ENCODE measurements at places on chromosomes 2 and 18. TPM values are rescaled to one million over a fixed set of nuclear protein-coding genes. Genes with fewer than 3 reads are reported as not detected.

Gene EFHD1
- 211 TPM for total RNA-seq

Gene SNORC
- 0.41 TPM for total RNA-seq

Gene SLC5A7
- not detected for total RNA-seq

Gene TRIM43
- not detected for total RNA-seq

Gene LOXHD1
- 0.27 TPM for total RNA-seq

Gene AP1S3
- total RNA-seq, result 0.95 TPM

Gene KRTCAP3
- 0.68 TPM for total RNA-seq

Gene KCNG3
- not detected for total RNA-seq

Gene GPR35
- total RNA-seq, result 5.8 TPM

Gene PTPRN
- total RNA-seq, result not detected

Gene RND3
- 119 TPM for total RNA-seq

Gene CYRIA
- 12.5 TPM for total RNA-seq

DNA sequence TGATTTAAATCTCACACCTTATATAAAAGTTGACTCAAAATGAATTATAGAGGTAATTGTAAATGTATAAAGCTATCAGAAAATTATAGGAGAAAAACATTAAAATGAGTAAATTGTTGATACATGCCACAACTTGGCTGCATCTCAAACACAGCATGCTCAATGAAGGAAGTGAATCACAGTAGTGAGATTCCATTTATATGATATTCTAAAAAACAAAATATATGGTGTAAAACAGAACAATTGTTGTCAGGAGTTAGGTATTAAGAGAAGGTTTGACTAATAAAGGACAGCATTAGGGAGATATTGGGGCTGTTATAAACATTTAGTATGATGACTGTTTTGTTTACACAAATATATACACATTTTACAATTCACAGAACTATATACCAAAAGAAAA, 356.6 kb upstream of the CELF4 start:
- no peaks in the 10 kb centered on the region for H3K27me3 ChIP-seq
- no peak overlapping the region for H3K4me3 ChIP-seq
- DNase-seq, result no peak
- H3K4me1 ChIP-seq, result no peaks in the 10 kb centered on the region
- no peaks in the 10 kb centered on the region for H3K36me3 ChIP-seq

DNA sequence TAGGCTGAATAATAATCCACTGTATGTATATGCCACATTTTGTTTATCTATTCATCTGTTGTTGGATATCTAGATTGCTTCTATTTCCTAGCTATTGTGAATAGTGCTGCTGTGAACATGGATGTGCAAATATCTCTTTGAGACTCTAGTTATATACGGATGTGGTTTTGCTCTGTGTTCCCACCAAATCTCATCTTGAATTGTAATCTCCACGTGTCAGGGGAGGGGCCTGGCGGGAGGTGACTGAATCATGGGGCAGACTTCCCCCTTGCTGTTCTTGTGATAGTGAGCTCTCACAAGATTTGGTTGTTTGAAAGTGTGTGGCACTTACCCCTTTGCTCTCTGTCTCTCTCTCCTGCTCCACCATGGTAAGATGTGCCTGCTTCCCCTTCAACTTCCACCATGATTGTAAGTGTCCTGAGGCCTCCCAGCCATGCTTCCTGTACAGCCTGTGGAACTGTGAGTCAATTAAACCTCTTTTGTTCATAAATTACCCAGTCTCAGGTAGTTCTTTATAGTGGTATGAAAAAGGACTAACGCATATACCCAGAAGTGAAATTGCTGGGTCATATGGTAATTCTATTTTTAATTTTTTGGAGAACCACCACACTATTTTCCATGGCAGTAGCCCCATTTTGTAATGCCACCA, 86.1 kb upstream of the UPP2 start:
- no peaks in the 10 kb centered on the region for H3K4me1 ChIP-seq
- H3K4me3 ChIP-seq, result no peak overlapping the region
- H3K27ac ChIP-seq, result no peak overlapping the region
- no peaks in the 10 kb centered on the region for H3K36me3 ChIP-seq
- H3K27me3 ChIP-seq, result no peaks in the 10 kb centered on the region

GRCh38 chr2:86464652-86465051, 23.5 kb downstream of the KDM3A start:
- H3K4me1 ChIP-seq, result peaks cover 12% of the 10 kb centered on the region
- no peak for DNase-seq
- H3K27ac ChIP-seq, result no peak overlapping the region
- H3K27me3 ChIP-seq, result no peaks in the 10 kb centered on the region

- H3K4me1 ChIP-seq, result no peaks in the 10 kb centered on the region
- H3K27ac ChIP-seq, result no peak overlapping the region
- no peak for DNase-seq
- H3K36me3 ChIP-seq, result no peaks in the 10 kb centered on the region
Measured at GRCh38 chr18:43751203-43751602, 473.9 kb upstream of the SYT4 start.

GRCh38 chr18:48321536-48321935, 87.6 kb downstream of the ZBTB7C start:
- DNase-seq, result no peak
- no peaks in the 10 kb centered on the region for H3K4me1 ChIP-seq
- no peak overlapping the region for H3K27ac ChIP-seq
- no peak overlapping the region for H3K4me3 ChIP-seq
- H3K27me3 ChIP-seq, result no peaks in the 10 kb centered on the region
- no peaks in the 10 kb centered on the region for H3K36me3 ChIP-seq

DNA sequence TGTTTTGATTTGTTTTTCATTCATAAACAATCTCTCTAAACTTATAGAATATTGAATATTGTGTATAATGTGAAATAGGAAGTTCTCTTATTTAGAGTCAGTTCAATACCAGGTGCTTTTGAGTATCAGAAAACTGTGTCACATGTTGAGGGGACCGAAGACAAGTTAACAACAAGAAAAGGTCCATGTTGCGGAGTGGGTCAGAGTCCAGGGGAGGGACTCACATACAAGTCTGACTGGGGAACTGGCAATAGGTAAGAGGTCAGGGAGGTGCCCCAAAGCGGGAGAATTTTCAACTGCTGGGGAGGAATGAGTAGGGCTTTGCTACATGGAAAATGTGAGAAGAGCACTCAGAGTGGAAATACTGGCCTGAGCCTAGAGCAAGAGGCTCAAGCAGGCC, 19.8 kb upstream of the BCL11A start:
- no peaks in the 10 kb centered on the region for H3K27me3 ChIP-seq
- no peak overlapping the region for H3K4me3 ChIP-seq
- no peak overlapping the region for H3K27ac ChIP-seq
- DNase-seq, result no peak
- H3K4me1 ChIP-seq, result peaks cover 8% of the 10 kb centered on the region

- no peak overlapping the region for H3K4me3 ChIP-seq
- H3K36me3 ChIP-seq, result no peaks in the 10 kb centered on the region
- peaks cover 18% of the 10 kb centered on the region for H3K4me1 ChIP-seq
- H3K27me3 ChIP-seq, result no peaks in the 10 kb centered on the region
- no peak for DNase-seq
Measured at GRCh38 chr2:45263147-45263546, 253.9 kb upstream of the SIX2 start.

DNA sequence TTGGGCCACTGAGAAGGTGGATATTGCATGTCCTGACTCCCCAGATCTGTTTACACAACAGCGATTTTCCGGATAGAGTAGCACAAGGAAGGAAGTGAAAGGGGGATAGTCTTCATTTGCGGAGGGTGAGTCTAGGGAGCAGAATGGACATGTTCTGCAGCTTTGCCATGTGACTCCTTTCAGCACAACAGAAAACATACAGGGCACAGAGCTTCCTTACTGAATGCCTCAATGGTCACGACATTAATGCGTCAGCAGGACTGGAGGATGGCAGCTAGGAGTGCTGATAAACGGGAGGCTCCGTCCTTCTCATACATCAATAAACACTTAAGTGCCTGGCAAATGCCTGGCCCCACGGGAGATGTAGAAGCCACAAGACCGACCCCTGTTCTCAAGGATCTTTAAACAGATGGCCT, 163.0 kb downstream of the FAM210A start:
- no peak for DNase-seq
- H3K4me3 ChIP-seq, result no peak overlapping the region
- no peak overlapping the region for H3K27ac ChIP-seq
- no peaks in the 10 kb centered on the region for H3K27me3 ChIP-seq

DNA sequence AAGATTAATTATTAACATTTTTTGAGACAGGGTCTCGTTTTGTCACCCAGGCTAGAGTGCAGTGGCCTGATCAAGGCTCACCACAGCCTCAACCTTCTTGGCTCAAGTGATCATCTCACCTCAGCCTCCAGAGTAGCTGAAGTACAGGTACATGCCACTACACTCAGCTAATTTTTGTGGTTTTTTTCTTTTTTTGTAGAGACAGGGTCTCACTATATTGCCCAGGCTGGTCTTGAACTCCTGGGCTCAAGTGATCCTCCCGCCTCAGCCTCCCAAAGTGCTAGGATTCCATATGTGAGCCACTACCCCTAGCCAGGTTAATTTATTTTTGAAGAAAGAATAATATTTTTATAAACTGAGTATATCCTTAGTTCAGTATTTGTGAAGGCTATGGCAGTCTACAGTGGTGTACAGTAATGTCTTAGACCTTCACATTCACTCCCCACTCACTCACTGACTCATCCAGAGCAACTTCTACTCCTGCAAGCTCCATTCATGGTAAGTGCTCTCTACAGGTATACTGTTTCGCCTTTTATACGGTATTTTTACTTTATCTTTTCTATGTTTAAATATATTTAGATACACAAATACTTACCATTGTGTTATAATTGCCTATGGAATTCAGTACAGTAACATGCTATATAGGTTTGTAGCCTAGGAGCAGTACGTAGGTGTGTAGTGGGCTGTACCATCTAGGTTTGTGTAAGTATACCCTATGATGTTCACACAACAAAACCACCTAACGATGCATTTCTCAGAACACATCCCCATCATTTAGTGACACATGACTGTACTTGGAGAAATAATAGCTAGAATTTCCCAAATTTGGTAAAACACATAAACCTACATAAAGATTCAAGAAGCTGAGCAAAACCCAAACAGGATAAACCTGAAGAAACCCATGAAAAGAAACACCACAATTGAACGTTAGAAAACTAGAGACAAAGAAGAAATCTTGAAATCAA, 38.6 kb downstream of the MGAT4A start:
- H3K36me3 ChIP-seq, result no peaks in the 10 kb centered on the region
- no peak overlapping the region for H3K4me3 ChIP-seq
- H3K27me3 ChIP-seq, result no peaks in the 10 kb centered on the region
- no peak overlapping the region for H3K27ac ChIP-seq
- no peak for DNase-seq

DNA sequence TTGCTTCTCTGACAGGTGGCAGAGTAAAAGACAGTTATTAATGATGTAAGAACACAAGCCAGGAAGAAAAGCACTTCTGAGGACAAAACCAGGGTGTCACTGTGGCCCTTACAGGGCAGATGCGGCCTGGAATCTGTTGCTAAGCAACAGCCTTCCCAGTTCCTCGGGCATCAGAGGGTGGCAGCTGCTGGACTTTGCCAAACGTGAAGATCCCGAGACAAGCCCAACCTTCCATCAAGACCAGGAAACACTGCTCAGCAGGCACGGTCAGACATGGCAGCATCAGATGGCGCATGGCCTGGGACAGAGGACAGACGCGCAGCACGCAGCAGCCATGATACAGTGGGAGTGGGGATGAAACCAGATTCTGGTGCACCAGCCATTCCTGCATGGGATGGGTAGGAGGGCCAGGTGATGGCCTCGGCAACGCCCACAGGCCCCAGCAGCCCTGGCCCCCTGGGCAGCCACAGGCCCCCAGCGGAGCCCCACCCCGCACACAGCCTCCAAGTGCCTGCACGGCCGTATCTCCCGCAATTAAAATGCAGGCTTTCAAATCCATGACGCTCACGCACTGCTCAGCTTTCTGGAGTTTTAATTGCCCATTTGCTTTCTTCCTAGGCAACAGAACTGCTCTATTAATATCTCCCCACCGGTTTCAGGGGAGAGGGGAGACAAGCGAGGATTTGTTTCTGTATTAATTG, 89.0 kb downstream of the EIPR1 start:
- no peaks in the 10 kb centered on the region for H3K27me3 ChIP-seq
- H3K36me3 ChIP-seq, result no peaks in the 10 kb centered on the region
- H3K4me1 ChIP-seq, result no peaks in the 10 kb centered on the region

DNA sequence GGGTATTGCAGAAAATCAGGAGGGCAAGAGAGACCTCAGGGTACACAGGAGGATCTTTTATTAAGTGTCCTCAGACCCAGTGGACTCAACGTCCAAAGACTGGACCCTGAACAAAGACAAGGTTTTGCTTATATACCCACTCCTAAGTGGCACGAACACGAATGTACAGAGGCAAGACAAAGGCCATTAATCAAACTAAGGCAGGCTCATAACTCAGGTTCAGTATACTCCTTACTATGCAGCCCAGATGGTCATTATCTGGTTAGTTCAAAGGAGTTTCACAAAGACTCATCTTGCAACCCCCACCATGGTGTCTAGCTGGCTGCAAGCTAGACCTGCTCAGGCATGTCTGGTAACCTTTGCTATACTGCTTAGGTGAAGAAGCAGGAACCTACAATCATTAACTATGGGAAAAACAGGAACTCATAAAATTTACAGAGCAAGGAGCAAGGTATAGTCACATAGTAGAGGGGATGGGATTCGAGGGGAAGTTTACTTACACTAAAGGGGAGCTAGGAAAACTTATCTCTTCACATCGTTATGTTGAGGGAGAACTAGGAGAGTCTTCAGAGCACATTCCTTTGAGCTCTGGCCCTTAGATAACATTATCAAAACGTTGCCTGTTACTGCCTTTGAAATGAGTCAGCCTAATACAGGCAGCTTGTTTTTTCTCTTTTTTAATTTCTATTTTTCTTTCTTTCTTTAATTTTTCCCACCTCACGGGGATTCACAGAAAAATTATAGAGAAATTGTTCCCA, 33.9 kb downstream of the SLC4A3 start:
- H3K27me3 ChIP-seq, result no peaks in the 10 kb centered on the region
- H3K36me3 ChIP-seq, result no peaks in the 10 kb centered on the region
- no peak for DNase-seq
- no peak overlapping the region for H3K27ac ChIP-seq
- no peak overlapping the region for H3K4me3 ChIP-seq

GRCh38 chr2:120881981-120882788, 146.5 kb downstream of the GLI2 start:
- H3K4me1 ChIP-seq, result no peaks in the 10 kb centered on the region
- no peak overlapping the region for H3K4me3 ChIP-seq
- no peak for DNase-seq
- H3K36me3 ChIP-seq, result no peaks in the 10 kb centered on the region

- no peak for DNase-seq
- no peaks in the 10 kb centered on the region for H3K36me3 ChIP-seq
- H3K4me1 ChIP-seq, result no peaks in the 10 kb centered on the region
- H3K27ac ChIP-seq, result no peak overlapping the region
- H3K27me3 ChIP-seq, result no peaks in the 10 kb centered on the region
Measured at GRCh38 chr18:75086494-75087034, 122.4 kb downstream of the PTGR3 start.

- peak overlapping the region; percentile 61 for H3K4me3 ChIP-seq
- DNase-seq, result no peak
- H3K27ac ChIP-seq, result peak overlapping the region; percentile 59
- H3K4me1 ChIP-seq, result peaks cover 39% of the 10 kb centered on the region
- no peaks in the 10 kb centered on the region for H3K27me3 ChIP-seq
Measured at GRCh38 chr2:120873958-120874887, 138.6 kb downstream of the GLI2 start.
